Small intestine (tissue), 16 donors: ENCODE measurements at places on chromosomes 7 and 10. TPM values are rescaled to one million over a fixed set of nuclear protein-coding genes. Genes with fewer than 3 reads are reported as not detected.

GRCh38 chr10:58577437-58577777 is 64.7 kb downstream of the BICC1 start:
- no peak for DNase-seq

WNT2 gene
- polyA plus RNA-seq, result 0.04 TPM

DNA sequence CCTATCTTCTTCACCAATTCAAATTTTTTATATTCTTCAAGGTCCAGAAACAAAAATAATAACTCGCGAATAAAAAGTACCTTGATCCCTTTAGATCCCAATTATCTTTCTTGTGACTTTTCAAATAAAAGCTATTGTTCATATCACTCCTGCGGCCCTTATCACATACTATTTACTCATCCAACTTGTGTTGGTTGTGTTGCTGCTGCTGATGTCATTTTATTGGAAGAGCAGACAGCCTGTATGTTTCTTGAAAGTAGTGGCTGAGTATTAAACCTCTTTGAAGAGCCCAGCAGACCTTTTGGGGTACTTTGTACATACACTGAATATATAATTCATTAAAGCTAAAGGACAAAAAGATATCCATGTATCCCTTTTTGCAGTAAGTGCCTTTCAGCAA is 231.7 kb downstream of the CTNNA3 start:
- no peak for DNase-seq

GRCh38 chr7:117127585-117128168 is 174.4 kb downstream of the ST7 start:
- peak; percentile 69 for DNase-seq

- DNase-seq, result no peak
These were observed 81.4 kb upstream of the PPP2R2D start for GRCh38 chr10:131819241-131820072.

- DNase-seq, result no peak
These were observed 62.1 kb downstream of the TPST1 start for GRCh38 chr7:66267249-66267648.

RTKN2 gene
- polyA plus RNA-seq, result 2.6 TPM

FOXP2 gene
- polyA plus RNA-seq, result 2.9 TPM

- no peak for DNase-seq
These were observed 297.6 kb upstream of the PLXDC2 start for GRCh38 chr10:19518632-19519031.

GRCh38 chr10:80144067-80144695 is 11.7 kb downstream of the PLAC9 start:
- DNase-seq, result peak; percentile 71

LIPN gene
- not detected for polyA plus RNA-seq

TEX36 gene
- polyA plus RNA-seq, result not detected

GRM8 gene
- polyA plus RNA-seq, result not detected

GRCh38 chr10:29517352-29517923 is 117.3 kb downstream of the SVIL start:
- peak; percentile 27 for DNase-seq

DNA sequence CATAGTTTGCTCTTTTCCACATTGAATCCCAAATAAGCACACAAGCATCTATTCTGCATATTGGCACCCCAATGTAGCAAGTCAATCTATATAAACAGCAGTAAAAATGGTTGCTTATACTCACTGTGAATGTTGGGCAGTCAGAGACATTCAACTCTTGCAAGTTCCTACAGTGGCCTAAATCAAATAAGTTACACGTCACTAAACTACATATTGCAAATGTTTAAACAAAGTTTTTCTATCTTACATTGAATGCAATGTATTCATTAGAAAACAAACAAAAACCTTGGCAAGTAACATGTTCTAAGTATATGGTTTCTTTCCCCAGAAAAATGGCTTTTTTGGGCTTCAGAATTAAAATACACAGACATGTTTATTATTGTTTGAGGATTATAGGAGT is 19.0 kb downstream of the LRRC17 start:
- DNase-seq, result no peak

ANKRD61 gene
- 2.6 TPM for polyA plus RNA-seq

GRCh38 chr7:542713-543500 is 23.3 kb upstream of the PDGFA start:
- DNase-seq, result no peak

DNA sequence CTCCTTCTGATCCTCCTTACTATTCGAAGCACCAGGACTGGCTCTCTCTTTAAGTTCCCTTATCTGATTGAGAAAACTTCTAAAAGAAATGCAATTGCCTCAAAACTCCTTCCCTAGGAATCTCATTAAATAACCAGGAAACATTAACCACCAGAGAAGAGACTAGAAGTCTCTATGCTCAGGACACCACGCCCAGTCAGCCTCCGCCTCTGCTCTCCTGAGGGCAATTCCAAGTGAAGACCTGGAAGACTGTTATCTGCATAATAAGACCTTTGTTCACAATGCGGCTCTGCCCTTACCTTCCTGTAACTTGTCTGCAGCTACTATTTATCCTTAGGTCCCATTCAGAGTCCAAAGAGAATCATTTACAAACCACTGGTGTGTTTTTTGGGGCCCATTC is 78.8 kb downstream of the ELMO1 start:
- peak; percentile 86 for DNase-seq

DNA sequence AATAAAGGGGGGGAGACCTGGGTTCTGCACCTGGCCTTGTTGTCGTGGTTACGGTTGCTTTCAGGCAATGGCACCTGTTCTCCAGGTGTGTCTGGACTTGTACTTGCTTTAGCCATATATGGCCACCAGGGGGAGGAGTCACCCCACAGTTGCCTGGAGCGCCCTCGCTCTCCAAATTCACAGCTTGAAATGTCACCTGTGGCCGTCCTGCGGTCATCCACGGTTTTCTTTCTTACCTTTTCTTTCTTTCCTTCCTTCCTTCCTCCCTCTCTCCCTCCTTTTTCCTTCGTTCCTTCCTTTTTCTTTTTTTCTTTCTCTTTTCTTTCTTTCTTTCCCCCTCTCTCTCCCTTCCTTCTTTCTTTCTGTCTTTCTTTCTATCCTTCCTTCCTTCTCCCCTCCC is 157.2 kb upstream of the ZNF92 start:
- peak; percentile 67 for DNase-seq

GRCh38 chr10:61822781-61823230 is 78.7 kb upstream of the ARID5B start:
- no peak for DNase-seq

DNA sequence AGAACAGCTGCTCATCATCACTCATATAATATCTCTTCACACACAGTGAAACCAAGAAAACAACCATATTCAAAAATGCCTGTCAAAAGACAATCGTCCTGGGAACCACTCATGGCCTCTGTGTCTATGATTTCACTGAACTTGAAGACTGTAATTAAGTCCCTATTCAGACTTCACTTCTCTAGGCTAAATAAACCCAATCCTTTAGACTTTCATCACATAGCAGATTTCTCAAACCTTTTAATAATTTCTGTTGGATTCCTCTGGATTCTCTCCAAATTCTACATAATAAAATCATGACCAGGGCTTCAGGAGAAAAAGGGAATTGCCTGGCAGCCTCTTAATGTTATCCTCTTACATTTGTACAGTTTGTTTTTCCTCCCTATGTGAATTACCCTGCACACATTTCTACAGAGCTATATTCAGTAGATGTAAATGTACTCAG is 201.1 kb downstream of the LRRN3 start:
- DNase-seq, result no peak

CACNA2D1 gene
- polyA plus RNA-seq, result 1.3 TPM

PTF1A gene
- not detected for polyA plus RNA-seq

DNA sequence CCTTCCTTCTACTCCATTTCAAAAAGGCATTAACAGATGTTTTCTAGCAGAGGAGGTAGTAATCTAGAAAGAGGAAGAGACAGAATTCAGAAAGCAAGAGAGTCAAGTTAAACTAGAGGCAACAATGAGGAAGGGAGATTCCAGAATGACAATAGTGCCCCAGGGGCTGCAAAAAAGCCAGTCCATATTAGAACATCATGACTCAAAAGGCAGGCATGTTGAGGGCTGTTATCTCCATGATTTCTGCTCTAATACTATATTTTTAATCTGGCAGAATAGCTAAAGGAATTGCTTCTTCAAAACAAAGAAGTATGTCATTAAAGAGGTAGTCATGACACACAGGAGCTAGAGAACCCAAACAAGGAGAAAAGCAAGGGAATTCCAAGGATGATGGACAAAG is 599.6 kb downstream of the INHBA start:
- DNase-seq, result no peak

DNA sequence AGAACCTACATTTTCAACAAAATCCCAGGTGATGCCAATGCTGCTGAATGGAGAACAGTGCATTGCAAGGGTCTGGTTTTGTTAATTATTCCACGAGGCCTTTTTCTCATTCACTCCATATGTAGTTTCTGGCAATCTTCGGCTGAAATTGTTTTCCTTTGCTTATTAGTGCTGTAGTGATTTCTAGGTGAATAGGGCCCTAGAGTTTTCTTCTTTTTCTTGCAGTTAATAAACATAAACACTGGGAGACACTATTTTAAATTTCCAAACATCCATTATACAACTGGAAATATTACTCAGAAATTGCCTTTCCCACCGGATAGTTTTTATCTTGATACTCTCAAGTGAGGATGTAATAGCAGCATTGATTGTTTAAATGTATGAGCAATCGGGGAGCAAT is 435.6 kb downstream of the XPNPEP1 start:
- DNase-seq, result no peak

GRCh38 chr10:92846-93245 is 42.4 kb upstream of the ZMYND11 start:
- no peak for DNase-seq

- DNase-seq, result no peak
These were observed 202.4 kb upstream of the TCERG1L start for GRCh38 chr10:131513901-131514300.

LAMB4 gene
- polyA plus RNA-seq, result 0.13 TPM

DNA sequence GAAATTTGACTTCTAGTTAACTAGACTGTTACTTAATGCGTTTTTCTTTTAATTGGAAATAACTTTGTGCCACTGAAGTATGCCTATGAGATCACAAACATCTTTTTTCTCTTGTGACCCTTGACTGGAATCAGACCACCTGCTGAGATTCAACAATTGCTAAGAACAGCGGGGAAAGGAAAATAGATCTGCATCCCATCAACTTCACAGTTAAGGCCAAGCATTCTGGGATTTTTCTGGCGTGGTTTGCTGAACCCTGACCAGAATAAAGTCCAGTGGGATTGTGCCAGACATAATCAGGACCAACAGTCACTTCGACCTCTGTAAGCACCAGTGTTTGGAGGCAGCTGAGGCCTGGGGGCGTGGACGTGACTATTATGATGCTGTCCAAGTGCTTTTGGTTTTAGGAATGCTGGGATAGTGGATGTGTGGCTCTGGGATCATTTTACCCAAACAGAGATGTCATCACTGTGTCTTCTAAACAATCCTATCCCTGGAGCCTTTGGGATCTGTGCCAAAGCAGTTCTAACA is 373.3 kb upstream of the PRKCQ start:
- DNase-seq, result no peak

OR2A5 gene
- not detected for polyA plus RNA-seq

SH2B2 gene
- polyA plus RNA-seq, result 1.6 TPM

DNA sequence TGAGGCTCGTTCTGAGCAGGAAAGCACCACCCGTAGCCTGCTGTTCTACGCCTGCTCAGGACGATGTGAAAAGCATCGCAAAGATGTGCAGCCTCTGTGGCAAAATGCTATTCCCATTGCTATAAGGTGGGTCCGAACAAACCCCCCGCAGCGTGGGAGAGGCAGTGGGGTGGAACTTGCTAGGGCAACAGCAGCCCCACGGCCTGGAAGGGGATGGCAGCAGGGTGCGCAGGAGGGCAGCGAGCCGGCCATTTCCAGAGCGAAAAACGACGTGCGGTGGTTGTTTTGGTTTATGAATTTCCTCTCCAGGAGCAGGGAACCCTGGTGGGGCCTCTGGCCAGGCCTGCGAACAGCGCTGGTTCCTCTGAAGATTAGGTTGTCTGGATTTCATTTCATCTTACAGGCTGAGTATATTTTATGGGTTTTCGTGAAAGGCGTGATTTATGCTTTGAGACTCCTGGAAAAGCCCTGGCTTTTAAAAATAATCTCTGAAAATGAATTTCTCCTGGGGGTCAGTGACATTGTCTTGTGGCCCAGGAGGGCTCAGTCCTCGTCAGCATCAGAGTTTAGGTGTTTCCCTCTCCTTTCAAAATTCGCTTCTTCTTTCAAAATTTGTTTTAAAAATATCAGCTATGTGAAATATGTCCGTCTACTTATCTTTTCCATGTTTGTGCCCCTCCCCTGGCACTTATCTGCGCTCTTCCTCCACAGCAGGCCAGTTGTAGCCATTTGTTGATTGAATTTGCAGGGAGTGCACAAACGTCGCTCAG is 42.3 kb upstream of the UBE3C start:
- DNase-seq, result no peak

DNA sequence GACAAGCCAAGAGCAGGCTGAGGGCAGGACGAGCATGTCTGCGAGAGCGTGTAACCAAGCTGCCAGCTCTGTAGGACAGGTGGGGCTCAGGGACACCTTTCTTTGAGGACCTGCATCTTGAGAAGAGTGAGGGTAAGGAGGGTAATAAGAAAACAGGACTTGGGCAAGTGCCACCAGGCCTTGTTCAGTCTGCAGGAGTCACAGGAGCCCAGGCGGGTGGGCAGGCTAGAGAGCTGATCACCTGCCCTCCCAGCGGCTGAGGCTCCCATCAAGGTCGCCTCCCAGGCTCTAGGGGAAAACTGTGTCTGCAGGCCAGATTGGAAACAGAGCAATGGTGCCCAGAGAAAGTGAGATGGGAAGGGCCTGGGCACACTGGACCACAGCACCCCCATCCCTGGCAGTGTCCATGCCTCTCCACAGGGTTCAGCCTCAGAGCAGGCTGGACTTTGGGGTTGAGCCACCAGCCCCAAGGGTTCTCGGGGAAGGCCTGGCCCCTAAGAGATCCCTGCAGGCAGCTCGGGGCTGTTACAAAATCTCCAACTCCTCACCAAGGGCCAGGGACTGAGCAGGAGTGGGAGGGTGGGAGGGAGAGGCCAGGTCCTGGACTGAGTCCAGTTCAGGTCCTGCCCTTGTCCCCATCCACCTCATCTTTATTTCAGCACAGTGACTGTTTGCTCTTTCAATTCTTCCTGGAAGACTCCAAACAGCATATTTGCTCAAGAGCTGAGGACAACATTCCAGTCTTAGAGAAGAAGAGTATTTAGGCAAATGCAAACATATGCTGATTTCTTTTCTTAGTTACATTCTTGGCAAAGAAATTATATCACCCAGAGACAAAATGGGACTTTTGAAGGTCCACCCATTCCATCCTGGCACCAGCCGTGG is 161.9 kb downstream of the GRID1 start:
- DNase-seq, result no peak
